ENCODE measurements at places on chromosomes 4 and X.

- no peak for DNase-seq
Measured at GRCh38 chr4:34718576-34719245, 1525.6 kb downstream of the ARAP2 start.

GRCh38 chr4:121535351-121535750 lies 154.5 kb upstream of the QRFPR start:
- DNase-seq, result no peak

DNA sequence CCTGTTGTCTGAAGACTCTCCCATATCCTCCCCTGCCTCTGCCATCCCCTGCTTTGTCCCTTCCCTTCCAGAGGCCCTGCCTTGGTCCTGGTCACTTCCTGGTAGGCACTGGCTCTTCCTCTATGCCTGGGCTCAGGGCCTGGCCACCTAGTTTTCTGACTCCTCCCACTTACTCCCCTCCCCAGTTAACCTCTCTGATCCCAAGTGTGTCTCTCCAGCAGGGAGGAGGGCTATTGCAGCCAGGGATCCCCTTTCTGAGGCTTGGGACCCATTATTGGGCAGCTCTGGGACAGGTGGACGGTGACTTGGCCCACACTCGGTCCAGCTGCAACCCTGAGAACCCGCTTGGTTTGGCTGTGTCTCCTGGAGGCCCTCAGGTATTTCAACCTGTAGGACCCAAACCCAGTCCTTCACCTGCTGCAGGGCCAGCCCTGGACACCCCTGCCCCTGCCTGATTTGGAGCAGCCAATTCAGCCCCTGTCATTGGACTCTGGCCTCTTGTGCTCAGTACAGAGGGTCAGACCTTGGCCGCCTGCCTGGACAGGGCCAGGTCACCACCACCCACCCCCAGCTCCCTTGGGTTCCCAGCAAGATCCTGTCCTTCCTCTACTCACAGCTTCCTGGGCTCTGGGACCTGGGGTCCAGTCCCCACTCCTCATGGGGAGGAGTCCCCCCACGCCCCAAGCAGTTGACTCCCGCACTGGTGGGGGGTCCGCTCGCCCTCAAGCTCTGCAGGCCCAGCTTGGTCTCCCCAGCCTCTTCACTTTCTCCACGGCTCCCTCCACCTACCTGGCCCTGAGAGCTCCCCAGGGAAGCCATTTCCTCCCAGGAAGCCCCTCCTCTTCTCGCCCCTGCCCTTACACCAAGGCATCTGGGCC lies 1.1 kb upstream of the SH3BP2 start:
- DNase-seq, result no peak

- DNase-seq, result no peak
Measured at GRCh38 chr4:127616898-127617297, 15.9 kb upstream of the INTU start.
